ENCODE measurements at places on chromosomes 12 and 14.

- H3K27me3 ChIP-seq = no peaks in the 10 kb centered on the region
- no peak overlapping the region for H3K4me3 ChIP-seq
- peaks cover 4% of the 10 kb centered on the region for H3K4me1 ChIP-seq
- H3K27ac ChIP-seq = no peak overlapping the region
- no peak for DNase-seq
These were observed 24.4 kb upstream of the YARS2 start for GRCh38 chr12:32780071-32780470.

DNA sequence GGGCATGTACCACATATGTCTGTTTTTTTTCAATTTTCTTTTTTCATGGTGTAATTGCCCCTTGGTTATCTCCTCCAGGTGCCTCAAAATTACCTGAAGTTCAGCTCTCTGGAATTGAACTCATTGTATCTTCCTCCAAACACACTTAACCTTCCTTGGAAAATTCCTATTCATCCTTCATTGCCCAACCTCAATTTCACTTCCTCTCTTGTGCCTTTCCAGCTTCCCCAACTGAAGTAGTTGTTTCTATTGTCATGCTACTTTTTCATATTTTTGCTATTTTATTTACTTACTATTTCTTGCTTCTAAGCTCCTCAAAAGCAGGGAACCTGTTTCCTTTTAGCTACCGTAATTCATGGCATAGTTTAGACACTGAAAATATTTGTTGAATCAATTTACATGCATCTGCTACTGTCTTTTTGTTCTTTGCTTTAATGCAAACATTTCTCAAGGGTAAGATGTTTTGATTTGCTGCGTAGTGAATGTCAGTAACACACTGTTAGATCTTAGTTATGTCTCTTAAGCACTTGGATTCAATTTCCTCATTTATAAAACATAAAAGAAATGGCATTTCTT is 37.0 kb upstream of the STXBP6 start:
- H3K27ac ChIP-seq = no peak overlapping the region
- no peaks in the 10 kb centered on the region for H3K27me3 ChIP-seq
- H3K4me1 ChIP-seq = peaks cover 6% of the 10 kb centered on the region
- no peak overlapping the region for H3K4me3 ChIP-seq

DNA sequence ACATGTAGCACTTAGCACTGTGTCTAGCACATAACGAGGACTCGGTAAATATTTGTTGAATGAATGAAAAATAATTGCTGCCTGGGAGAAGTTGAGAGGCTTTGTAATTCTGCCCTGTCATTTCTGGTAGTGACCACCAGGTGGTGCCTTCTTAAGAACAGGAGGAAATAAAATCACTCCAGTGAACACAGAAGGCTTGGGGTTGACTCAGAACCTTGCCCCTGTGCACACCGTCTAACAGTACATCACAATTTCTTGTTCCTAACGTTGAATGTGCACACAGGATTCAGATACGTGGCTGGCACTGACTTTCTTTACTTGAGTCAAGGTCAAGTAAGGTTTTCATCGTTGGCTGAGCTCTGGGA is 91.8 kb downstream of the RGS6 start:
- no peaks in the 10 kb centered on the region for H3K27me3 ChIP-seq
- peaks cover 20% of the 10 kb centered on the region for H3K4me1 ChIP-seq
- peak overlapping the region; percentile 40 for H3K27ac ChIP-seq
- H3K36me3 ChIP-seq = no peaks in the 10 kb centered on the region
- DNase-seq = no peak

GRCh38 chr14:70779667-70780066 is 29.6 kb downstream of the MAP3K9 start:
- peaks cover 2% of the 10 kb centered on the region for H3K36me3 ChIP-seq
- no peak overlapping the region for H3K27ac ChIP-seq
- no peaks in the 10 kb centered on the region for H3K27me3 ChIP-seq
- H3K4me3 ChIP-seq = no peak overlapping the region
- no peak for DNase-seq

DNA sequence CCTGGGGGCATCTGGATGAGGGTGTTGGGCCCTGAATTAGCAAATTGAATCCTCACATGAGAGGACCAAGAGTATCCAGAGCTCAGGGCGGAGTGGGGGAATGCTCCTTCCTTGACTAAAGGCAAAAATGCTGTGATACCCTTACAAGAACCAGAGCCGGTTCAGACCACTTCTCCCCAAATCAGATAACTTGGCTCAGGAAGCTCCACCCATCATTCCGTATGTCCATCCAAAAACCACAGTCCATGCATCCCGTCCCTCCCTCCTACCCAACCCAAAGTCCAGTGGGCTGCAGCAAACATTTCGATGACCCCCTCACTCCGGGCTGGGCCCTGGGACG is 22.4 kb downstream of the DIO3 start:
- H3K27ac ChIP-seq = no peak overlapping the region
- H3K27me3 ChIP-seq = no peaks in the 10 kb centered on the region
- H3K36me3 ChIP-seq = no peaks in the 10 kb centered on the region
- no peak overlapping the region for H3K4me3 ChIP-seq
- no peaks in the 10 kb centered on the region for H3K4me1 ChIP-seq
- no peak for DNase-seq
